ENCODE measurements at places on chromosomes 6 and 20.

- no peak for DNase-seq
Observed at GRCh38 chr20:38172408-38172807, 7.3 kb upstream of the TGM2 start.

DNA sequence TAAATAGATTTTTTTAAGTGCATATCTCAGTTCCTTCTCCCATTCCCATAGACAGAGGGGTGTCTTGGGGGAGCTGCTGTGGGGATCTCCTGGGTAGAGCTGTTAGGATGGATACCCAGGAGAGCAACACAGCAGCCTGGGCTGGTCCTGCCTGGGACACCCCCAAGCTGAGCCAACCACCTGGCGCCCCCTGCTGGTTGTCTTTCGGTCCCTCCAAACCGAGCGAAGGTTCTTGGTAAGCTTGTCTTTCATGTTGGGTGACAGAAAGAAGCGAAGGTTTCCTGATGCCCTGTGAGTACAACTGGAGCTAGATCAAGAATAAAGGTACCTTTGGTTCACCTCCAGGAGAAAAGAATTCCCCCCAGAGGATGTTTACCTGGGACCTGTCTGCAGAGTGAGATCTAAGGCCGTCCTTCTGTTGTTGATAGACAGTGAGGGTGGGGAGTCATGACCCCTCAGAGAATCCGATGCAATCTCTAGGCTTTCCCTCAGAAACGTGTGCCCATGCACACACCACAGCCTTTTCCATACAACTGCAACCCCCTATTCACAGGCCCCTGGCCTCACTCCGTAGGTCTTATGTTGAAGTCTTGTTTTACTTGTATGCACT lies 50.8 kb downstream of the SNX9 start:
- DNase-seq, result no peak

DNA sequence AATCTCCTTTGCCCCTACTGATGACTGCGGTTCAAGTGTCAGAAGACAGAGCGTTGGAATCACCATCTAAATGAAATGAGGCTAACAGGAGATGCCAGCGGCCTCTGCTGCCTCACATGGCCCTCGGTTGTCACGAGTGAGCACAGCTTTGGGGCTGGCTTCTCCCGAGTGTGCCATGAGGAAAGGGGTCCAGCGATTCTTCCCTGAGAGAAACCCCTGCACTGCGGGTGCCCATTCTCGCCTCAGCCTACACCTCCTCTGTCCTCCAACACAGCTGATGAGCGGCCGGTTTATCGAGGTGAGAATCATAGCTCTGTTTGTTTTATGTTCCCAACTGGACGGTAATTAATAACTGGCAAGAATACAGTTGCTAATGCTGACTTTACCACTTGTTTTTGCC lies 144.7 kb upstream of the RPS6KA2 start:
- DNase-seq, result peak; percentile 33

GRCh38 chr6:32244946-32245398 lies 21.1 kb upstream of the NOTCH4 start:
- peak; percentile 86 for DNase-seq

DNA sequence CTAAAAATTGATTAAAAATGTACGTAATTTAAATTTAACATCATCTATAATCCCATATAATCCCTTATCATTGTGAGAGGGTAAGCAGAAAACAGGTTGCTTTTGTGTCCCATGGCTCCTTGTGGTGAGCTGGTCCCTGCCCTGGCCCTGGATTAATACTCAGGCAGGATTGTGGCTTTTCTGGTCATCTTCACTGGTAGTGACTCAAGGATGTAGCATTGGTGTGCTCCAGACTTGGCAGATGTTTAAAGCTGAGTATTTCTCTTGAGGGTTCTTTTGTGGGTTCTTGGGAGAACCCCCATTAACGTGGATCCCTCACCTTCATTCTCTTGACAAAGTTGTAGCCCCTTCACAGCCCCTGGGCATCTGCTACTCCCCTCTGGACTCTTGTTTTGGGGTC lies 39.3 kb downstream of the SNRNP48 start:
- DNase-seq, result no peak

DNA sequence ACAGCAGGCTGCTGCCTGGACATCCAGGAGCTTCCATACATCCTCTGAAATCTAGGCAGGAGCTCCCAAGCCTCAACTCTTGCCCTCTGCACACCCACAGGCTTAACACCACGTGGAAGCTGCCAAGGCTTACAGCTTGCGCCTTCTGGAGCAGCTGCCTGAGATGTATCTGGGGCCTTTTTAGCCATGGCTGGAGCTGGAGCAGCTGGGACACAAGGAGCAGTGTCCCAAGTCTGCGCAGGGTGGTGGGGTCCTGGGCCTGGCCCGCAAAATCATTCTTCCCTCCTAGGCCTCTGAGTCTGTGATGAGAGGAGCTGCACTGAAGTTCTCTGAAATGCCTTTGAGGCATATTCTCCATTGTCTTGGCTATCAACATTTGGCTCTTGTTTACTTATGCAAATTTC lies 255.0 kb downstream of the DLL1 start:
- peak; percentile 54 for DNase-seq

DNA sequence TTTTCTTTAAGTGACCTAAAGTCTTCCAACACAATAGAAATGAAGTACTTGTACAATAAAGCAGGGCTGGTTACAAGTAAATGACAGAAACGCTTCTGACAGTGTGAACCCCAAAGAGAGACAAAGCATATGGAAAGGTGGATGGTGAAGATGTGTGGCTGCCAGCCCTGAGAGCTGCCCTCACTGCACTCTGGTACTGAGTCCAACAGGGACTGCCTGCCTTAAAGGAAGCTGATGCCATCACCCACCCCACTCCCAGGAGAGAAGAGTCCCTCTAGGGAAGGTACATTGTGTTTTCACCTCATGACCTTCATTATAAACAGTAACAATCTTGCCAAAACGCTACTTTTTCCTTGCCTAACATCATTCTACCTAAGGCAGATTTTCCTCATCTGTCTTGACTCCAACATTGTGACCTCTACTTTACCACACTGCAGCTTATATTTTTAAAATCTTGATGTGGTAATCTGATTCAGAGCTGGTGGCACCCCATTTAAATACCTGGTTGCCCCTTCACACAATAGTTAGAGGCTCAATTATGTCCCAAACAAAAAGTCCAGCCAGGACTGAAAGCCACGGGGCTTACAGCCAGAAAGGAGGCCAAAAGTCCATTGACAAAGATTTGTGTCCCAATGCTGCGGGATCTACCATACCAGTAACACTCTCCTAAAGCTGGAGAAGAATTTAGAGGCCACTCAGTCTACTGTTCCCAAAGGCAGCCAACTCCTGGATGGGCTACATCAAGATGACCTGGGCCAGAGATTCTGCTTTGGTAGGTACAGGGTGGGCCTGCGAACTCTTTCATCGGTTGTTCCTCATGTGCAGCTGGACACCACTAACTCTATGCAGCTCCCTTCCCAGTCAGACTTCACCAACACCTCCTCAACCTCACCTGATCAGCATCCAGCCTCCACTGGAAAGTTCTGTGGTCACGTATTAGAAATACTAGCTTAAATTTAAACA lies 4.4 kb downstream of the APMAP start:
- DNase-seq, result peak; percentile 47

All from left forelimb (tissue), 1 donor.